ENCODE measurements at places on chromosomes 11 and 22.

DNA sequence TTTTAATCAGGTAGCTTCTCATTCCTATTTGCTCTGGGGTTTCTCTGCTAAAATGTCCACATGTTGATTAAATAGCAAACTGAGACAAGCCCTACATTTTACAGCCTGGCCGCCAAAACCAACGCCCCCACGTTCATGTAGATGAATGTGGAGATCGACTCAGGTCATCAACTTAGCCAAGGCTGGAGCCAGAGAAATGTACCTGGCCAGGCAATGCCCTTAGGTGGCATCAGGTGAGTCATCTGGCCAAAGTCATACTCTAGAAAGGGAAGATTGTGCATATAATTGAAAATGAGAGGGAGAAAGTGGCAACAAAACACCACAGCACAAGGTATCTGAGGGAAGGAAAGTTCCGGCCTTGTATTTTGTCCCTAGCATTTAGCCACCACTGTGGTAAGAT, 37.1 kb upstream of the CCDC89 start:
- DNase-seq: no peak

DNA sequence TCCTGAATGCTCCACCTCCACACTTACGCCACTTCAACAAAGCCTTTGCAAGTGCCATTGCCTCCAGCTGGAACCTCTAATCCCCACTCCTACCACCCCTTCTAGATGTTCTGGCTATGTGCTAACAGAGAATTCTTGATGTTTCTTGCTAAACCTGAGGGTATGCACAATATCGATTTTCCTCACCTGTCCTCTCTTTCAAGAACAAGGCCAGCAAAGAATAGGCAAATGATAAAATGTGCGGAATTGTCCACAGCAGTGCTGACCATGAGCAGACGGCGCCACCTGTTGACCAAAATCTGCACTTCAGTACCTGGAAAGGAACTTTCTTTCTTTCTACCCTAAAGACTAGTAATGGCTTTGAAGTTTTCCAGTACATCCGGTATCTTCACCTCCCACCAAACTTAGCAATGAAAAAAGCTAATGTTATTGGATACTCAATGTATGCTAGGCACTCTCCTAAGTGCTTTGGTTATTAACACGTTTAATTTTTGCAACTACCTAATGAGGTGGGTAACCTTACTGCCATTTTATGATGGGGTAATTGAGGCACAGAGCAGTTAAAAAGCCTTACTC, 3.4 kb downstream of the TIMM10 start:
- no peak for DNase-seq

GRCh38 chr11:103035791-103036434, 56.0 kb downstream of the DCUN1D5 start:
- peak; percentile 51 for DNase-seq

DNA sequence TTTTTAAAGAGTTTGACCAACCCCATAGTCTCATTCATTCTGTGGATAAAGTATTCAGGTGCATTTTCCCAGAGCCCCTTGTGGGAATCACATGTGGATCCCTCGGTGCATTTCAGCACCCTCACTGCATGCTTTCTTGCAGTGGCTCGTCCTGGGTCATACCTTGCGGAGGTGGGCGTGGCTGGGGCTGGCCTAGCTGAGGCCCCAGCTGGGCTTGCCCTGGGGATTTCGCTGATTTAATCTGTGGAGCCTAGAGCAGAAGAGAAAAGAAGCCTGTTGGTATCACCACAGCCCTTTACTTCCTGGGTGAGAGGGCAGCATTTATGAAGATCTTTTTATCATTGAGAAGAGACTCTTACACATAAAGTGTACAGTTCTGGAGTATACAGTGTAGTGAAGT, 53.1 kb downstream of the FBXO7 start:
- DNase-seq: no peak

DNA sequence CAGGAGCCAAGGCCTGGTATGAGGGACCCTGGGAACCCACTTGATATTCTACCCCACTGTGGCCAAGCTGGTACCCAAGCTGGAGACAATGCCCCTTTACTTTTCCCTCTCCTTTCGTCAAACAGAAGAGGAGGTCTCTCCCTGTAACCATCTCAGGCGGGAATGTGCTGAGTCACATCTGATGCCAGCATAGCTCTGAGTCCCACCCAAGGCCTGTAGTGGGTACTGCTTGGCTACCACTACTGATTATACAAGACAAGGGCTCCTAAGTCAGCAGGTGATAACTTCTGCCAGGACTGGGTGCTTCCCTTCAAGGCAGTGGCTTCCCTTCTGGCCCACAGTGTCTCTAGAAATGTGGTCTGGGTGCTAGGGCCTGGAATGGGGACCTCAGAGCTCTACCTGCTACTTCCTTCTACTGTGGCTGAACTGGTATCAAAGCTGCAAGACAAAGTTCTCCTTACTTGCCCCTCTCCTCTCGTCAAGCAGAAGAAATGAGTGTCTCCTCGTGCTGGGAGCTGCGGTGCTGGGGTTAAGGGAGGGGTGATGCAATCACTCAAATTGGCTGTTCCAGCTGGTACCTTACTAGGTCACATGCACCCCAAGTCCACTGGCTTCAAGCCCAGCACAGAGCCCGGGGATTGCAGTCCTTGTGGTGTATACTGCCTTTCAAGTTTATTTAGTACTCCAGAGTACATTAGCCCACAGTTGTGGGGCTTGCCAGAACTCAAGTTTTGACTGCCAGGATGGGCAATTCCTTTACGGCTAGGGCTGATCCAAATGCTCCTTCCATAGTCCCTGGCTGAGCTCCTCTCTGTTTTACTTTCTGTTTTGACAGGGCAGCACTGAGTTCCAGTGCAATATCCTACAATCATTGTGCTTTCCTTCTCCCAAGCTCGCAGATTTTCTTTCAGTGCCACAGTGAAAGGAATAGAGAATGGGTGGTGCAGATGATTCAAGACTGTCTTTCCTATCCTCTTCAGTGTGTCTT, 419.7 kb upstream of the CNTN5 start:
- no peak for DNase-seq

GRCh38 chr11:107392611-107393010, 65.0 kb downstream of the CWF19L2 start:
- DNase-seq: no peak

GRCh38 chr11:64186492-64187165, 658 bp downstream of the STIP1 start:
- no peak for DNase-seq

GRCh38 chr11:77753230-77753629, 67.3 kb downstream of the RSF1 start:
- no peak for DNase-seq

DNA sequence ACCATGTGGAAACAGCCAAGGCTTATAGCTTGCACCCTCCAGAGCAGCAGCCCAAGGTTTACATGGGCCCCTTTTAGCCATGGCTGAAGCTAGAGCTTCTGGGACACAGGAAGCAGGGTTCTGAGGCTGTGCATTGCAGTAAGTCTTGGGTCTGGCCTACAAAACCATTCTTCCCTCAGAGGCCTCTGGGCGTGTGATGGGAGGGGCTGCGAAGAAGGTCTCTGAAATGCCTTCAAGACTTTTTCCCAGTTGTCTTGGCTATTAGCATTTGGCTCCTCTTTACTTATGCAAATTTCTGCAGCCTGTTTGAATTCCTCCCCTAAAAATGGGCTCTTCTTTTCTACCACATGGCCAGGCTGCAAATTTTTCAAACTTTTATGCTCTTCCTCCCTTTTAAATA, 109.5 kb downstream of the BBOX1 start:
- DNase-seq: no peak

DNA sequence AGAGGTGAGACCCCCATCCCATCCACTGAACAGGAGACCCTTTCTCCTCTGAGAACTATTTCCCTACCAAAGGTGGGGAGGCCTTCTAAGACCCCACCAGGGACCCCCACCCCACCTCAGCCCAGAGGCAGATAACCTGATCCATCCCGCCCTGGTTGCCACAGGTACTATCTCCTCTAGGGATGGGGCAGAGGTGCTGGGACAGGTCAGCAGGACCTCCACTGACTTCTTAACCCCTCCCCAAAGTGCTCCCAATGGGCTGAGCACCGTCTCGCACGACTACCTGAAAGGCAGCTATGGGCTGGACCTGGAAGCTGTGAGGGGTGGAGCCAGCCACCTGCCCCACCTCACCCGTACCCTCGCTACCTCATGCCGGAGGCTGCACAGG, 4.3 kb downstream of the INPPL1 start:
- DNase-seq: no peak

- DNase-seq: no peak
Observed at GRCh38 chr11:131916638-131917037, 546.2 kb downstream of the NTM start.

GRCh38 chr11:115556984-115557383, 52.8 kb upstream of the CADM1 start:
- no peak for DNase-seq

DNA sequence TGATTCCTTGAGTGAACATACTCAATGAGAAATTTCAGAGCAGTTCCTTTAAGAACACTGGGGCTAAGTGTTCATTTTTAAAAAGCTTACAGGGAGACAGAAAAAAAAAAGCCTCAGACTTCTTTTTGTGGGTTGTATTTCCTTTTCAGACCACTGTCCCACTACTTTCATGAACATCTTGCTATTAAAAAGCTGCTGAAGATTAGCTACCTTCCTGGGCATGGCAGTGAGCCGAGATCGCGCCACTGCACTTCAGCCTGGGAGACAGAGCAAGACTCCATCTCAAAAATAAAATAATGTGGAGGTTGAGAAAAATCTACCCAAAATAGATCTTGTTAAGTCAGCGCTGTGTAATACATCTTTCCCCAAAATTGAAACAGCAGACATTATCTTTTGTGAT, 10.8 kb downstream of the TRAF6 start:
- no peak for DNase-seq

DNA sequence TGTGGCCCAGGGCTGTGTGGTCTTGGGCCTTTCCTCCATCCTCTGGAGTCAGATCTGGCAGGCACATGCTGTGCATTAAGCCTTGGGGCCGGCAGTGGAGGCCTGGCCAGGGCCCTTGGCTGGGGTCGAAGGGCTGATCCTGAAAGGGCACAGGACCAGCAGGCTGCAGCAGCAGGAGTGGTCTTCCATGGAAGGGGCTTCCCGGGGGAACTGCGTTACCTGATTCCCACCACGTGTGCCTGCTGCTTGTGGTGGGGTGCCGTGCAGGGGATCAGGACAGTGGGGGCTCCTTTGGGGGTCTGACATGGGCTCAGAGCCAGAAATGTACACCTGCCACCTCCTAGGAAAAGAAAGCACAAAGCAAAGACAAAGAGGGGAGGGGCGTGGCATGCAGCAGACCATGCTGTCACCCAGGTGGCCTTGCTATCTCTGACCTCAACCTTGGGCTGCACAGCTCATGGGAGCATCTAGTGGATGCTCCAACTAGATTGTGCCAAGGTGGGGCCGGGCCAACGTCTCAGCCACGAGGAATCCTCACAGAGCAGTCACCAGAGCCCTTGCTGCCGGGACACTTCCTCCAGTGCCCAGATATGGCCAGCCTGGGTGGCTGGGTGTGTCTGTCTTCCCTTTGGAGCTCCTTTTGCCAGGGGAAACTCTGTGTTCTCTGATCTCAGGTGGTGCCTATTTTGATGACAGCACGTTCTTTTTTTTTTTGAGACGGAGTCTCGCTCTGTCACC, 17.9 kb upstream of the YPEL1 start:
- no peak for DNase-seq

GRCh38 chr11:6327806-6328205, 7.5 kb upstream of the CAVIN3 start:
- no peak for DNase-seq

GRCh38 chr11:120842195-120842594, 181.7 kb upstream of the TBCEL start:
- DNase-seq: no peak

- no peak for DNase-seq
Observed at GRCh38 chr11:132186699-132187098, 816.3 kb downstream of the NTM start.

DNA sequence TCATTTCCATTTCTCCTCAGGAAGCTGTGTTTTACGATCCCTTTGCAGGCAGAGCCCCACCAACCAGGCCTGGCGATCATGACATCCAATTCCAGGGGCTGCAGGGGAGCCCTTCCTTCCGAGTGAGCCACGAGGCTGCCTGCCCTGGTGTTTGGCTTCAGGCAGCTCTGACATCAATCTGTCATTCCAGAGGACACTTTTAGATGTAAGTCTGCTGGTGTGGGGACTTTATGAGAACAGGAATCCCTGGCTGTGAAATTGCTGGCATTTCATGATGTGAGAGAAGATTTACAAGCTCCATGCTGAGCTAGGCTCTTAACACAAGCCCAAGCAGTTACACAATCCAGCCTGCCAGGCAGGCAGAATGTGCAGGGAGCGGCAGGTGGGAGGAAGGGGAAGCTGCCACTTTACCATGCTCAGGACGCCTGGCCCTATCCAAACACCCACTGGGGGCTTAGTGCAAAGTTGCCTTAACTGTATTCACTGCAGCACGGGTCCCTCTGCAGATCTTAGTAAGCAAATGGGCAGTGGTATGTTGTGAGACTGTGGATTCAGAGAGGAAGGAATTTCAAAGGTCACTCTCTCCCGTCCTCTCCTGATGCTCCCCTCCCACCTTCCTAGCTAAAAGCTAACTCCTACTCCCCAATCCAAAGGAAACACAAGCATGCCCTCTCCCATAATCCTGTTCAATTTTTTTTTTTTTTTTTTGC, 43.4 kb upstream of the MICAL2 start:
- no peak for DNase-seq

DNA sequence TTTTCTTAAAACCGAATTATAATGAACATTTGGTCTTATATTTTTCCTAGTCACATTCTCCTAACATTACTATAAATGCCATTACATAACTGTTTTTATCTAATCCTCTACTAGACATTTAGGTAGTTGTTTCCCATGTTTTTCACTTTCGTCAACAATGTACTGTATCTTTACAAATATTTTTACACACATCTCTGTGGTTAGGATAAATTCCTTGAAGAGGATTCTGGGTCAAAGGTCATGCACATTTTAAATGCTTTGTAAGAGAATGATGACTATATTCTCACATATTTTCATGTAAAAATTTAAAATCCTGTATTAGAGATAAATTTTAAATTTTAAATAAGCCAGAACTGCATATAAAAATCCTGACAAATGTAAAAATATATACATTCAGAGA, 61.3 kb upstream of the CLNS1A start:
- no peak for DNase-seq

DNA sequence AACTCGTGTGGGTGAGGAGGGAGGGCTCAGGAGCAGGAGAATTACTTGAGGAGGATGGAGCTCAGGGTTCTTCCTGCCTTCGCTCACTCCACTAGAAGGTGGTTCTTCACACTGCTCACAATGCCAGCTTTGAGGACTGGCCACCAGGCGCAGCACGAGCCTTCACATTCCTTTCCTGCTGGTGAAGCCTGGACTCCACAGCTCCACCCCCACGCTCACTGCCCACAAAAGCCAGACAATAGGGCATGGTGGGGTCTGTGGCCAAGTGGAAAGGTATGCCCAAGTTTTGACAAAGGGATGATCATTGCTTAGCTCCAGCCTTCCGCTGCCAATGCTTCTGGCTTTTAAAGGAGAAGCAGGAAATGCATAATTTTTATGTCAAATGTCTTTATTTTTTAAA, 58.0 kb upstream of the FADD start:
- no peak for DNase-seq

DNA sequence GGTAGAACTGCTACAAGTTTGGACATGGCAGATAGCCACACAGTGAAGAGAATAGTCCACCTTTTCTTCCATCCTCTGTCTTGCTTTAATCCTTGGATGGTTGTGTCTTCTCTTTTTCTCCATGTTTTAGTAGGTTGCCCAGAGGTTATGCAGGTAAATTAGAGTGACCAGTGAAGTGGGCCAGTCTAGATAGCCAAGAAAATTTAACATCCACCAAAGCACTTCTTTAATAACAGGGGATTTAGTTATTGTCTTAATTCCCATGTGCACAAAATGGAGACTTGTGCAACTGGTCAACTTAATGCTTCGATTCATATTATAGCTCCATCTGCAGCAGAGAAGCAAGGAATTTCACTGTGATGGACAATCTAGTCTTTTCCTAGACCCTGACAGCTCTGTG, 58.8 kb upstream of the RCN1 start:
- DNase-seq: no peak

GRCh38 chr11:2779981-2780849, 80.4 kb upstream of the KCNQ1OT1 start:
- DNase-seq: no peak

Data from HS-27A (cell line).